H1 (cell line): ENCODE measurements at places on chromosomes 5 and 9. TPM values are rescaled to one million over a fixed set of nuclear protein-coding genes. Genes with fewer than 3 reads are reported as not detected.

Gene ST8SIA4
- 0.50 and 0.77 TPM in 2 replicates for total RNA-seq

Gene IFNK
- not detected in 2 replicates for total RNA-seq

Gene TRIM23
- 11.7 and 13.6 TPM in 2 replicates for total RNA-seq

Gene PPP3R2
- total RNA-seq = not detected in 2 replicates

Gene PCDHGA10
- total RNA-seq = 2.1 and 2.2 TPM in 2 replicates

Gene SPARC
- 438 and 452 TPM in 2 replicates for total RNA-seq

Gene ESM1
- total RNA-seq = not detected in 2 replicates

Gene KCNV2
- not detected in 2 replicates for total RNA-seq

Gene GABRP
- 3.7 and 3.9 TPM in 2 replicates for total RNA-seq

Gene ZFYVE16
- total RNA-seq = 24.2 and 26.7 TPM in 2 replicates

Gene PCDHA9
- total RNA-seq = 0.28 and 0.36 TPM in 2 replicates

Gene TERT
- 21.0 and 23.1 TPM in 2 replicates for total RNA-seq

Gene TXNDC8
- total RNA-seq = not detected in 2 replicates

Gene RASGRF2
- total RNA-seq = 27.7 and 29.5 TPM in 2 replicates

GRCh38 chr9:114864471-114864870 lies 58.6 kb upstream of the TNFSF15 start:
- no peak for DNase-seq

GRCh38 chr9:16213781-16214515 lies 656.5 kb downstream of the BNC2 start:
- no peak for DNase-seq

GRCh38 chr9:6564360-6564759 lies 81.2 kb downstream of the GLDC start:
- no peak for DNase-seq

- no peak for DNase-seq
Observed at GRCh38 chr9:137748741-137749140, 128.8 kb upstream of the CACNA1B start.

GRCh38 chr9:101119206-101119819 lies 90.8 kb downstream of the PLPPR1 start:
- peak; percentile 92 for DNase-seq

DNA sequence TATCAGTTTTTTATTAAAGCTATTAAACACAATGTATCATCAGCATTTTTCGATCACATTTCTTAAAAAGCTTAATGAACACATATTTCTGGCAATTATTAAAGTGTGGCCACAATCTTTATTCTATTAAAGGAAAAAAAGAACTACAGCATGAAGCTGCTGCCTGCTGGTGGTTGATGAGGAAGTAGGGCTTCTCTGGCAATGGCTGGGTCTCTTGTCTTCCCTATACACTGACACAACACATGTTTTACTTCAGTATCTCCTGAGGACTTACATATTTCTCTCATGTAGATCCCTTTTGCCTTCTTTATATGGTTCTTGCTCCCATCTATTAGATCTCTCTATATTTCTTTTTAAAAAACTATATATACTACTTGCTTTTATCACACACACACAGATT lies 590.7 kb downstream of the RAB3C start:
- no peak for DNase-seq

GRCh38 chr9:81829195-81829882 lies 98.9 kb upstream of the SPATA31D4 start:
- no peak for DNase-seq

DNA sequence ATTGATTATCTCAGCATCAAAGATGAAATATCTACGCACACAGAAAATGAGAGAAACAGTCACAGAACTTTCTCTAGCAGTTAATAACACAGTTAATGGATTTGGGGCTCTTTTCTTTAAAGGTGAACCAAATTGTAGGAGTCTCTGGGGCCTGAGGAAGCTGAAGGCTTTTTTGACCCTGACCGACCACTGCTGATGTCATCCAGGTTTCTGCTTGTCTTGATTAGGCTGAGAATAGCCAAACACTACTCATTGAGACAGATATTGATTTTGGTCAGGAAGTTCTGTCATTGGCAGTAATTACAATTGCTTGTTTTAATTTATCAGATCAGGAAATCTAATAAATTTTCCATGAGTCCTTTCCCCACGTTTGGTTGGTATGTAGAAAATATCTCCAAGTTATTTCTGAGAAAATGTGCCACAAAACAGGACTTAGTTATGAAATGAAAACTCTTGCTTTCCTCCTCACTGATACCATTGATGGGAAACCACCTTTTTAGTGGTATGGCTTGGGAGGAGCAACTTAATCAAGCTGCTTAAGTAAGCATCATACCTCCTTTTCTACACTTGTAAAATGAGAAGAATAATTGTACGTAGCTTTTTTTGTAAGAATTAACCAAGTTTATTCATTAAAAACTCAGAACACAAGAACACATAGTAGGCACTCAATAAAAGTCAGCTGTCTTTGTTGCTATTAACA lies 19.7 kb downstream of the CARTPT start:
- DNase-seq = no peak

GRCh38 chr9:35826071-35826701 lies 2.3 kb downstream of the FAM221B start:
- peak; percentile 58 for DNase-seq

- DNase-seq = no peak
Observed at GRCh38 chr9:125393426-125393825, 131.8 kb downstream of the GAPVD1 start.

DNA sequence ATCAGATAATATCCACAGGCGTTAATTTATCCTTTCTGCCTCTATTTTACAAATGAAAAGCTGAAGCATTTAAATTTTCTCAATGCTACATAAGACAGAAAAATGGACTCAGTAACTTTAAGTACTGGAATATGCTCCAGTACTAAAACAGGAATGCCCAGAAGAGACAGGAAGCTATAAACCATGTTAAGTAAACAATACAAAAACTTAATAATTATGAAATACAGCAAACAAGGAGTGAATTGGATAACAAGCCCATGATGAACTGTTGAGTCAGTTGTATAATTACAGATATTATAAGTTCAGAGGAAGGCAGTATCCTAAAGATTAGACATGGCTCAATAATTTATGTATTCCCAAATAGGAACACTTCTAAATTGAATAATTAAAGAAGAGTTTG lies 148.5 kb downstream of the CHSY3 start:
- no peak for DNase-seq

DNA sequence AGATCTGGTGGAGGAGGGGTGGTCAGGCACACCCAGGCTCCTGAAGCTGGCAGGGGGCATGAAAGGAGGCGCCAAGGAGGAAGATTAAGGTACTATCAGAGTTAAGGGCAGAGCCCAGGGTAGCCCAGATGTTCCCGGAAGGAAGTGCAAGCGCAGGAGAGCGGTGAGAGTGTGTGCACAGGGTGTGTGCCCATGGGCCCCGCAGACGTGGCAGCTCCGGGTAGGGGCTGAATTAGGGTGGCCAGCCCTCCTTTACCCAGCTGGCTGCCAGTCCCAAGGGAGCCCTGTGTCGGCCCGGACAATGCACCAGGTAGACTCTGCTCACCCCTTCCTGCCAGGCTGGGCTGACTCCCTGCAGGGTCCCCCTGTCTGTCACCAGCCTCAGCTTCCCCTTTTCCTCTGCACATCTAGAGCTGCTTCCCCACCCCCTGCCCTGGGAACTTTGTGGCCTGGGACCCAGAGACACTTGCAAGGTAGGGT lies at the start of gene SMIM33:
TSS of gene SMIM33 (plus strand) at position 184 of the 480 bp plus-strand sequence. CDS start at position 302, 118 bp downstream.
- no peak for DNase-seq

- no peak for DNase-seq
Observed at GRCh38 chr5:135106610-135107471, 72.8 kb upstream of the PITX1 start.

DNA sequence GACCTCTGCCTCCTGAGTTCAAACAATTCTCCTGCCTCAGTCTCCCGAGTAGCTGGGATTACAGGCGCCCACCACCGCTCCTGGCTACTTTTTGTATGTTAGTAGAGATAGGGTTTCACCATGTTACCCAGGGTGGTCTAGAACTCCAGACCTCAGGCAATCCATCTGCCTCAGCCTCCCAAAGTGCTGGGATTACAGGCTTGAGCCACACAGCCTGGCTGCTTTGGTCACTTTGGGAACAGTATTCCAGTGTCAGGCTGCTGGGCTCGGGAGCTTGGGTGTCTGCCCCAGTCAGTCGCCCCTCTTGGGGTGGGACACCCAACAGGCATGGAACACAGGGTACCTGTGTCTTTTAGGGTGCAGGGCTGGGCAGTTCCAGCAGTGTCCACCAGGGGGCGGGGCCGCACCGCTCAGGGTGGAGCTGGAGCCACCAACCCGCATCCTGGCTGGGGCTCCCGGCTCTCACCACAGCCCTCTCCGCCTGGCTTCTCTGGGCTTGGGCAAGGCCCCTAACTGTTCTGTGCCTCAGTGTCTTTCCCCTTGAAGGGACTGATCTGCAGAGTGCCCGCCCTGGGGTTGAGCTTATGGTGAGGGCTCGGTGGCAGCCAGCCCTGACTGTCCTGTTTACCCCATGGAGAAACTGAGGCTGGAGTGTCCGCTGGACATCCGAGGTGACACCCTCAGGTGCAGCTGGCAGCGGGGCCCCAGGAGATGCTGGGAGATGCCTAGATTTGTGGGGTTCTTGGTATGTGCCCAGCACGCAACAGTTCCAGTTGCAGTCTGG lies 6.4 kb upstream of the RNU6ATAC start:
- DNase-seq = no peak

DNA sequence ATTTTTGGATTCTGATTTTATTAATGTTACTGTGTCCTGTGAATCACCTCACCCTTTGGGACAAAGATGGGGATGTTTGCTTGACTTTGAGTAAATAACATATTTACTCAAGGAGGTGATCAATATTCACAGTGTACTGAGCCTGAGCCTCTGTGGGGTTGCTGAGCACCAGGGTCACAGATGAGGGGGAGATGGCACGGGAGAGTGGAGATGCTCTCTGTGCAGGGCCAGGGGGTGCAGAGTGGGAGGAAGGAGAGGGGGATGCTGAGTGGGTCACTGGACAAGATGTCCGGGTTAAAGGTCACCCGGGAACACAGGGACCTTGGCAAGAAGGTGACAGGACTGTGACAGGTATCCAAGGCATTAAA lies 4.0 kb downstream of the SQSTM1 start:
- no peak for DNase-seq

DNA sequence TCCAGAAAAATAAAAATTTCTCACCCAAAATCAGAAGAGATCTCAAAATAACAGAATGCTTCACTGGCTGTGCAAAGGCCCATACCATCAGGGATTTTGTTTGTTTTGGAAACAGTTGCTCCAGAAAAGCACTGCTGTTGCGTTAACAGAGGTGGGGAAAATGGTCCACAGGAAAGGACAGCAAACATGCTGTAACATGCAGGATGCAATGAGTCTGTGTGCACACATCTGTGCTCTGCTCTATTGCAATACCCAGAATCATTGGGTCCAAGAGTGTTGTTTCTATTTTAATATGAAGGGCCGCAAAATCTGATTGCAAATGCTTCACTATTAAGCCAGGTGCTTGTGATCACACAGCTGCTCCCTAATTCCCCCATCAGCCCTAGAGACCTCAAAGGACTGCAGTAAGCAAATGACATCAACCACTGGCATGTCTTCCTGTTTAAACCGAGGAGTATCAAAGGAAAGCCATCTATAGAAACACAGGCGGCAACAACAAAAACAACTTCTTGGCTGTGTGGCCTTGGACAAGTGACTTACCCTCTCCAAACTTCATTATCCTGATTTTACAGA lies 141.0 kb downstream of the DCP2 start:
- DNase-seq = no peak

- no peak for DNase-seq
Observed at GRCh38 chr9:100578610-100579009, 731 bp downstream of the CAVIN4 start.

- peak; percentile 35 for DNase-seq
Observed at GRCh38 chr9:69149321-69149807, 24.7 kb upstream of the TJP2 start.

- DNase-seq = peak; percentile 74
Observed at GRCh38 chr5:149429839-149430721, 51.0 kb upstream of the IL17B start.

- DNase-seq = no peak
Observed at GRCh38 chr5:120657104-120657503, 193.0 kb downstream of the PRR16 start.

DNA sequence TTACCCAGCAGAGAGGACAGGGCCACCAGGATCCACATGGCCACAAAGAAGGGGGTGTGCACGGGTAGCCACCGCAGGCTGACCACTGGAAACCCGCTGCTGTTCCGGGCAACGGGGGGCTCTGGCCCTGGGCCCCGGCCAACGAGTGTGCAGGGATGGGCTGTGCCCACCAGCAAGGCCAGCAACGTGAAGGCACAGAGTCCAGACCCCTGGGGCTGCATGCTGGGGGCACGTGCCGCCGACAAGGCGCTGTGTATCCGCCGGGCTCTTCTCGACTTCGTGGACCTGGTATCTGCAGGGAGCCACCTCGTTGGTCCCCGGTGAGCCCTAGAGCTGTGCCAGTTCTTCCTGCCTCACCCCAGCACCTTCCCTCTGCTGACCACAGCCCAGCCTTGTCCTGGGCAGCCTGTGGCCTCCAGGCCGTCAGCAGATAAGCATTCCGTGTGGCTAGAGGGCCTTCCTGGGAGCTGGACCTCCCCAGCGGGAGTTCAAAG lies 42.2 kb upstream of the CEP72 start:
- no peak for DNase-seq

DNA sequence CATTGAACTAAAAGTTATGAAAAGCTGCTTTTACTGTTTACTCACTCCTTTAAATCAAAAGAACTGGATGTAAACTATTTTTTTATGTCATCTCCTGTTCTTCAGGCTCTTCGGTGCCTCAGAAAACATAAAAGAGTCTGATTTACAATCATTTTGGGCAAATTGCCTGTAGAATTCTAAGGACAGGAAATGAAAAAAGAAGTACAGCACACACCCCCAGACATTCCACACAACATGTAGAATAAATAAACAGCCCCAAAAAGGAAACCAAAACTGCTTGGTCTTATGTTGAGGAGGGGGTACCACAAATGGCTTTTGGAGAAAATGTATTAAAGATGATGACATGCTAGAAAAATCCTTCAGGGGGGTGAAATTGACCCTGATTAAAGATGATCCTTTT lies 57.2 kb downstream of the ITGA1 start:
- DNase-seq = no peak

DNA sequence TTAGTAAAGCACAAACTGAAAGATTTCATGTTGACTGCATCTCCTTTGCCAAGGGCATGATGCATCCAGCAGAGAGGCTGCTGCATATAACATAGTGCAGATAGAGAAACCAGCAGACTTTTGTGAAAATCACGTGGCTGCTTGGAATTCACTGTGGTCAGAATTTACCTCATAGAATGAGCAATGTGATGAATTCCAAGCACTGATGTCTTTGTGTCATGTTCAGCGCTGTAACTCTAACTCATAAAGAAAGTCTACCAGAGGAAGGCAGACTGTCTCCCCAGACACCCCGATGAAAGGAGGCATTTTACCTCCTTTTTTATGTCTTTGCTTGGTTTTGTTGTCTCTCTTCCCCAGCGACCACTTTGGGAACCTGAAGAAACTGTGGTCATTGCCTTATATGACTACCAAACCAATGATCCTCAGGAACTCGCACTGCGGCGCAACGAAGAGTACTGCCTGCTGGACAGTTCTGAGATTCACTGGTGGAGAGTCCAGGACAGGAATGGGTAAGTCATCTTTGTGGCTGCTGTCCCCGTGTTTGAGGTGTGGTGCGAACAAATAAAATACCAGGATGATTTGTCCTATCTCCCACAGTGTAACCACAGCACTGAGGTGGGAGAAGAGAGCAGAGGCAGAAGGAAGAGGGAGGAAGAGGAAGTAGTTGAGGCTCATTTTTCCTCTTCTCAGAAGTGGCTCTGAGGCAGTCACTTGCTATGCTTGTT lies 42.0 kb downstream of the ITK start:
- no peak for DNase-seq
